NCI-H2081 treated with DMSO at 0.1 percent for 48 hours (cell line): ENCODE measurements at places on chromosomes 16 and 17.

GRCh38 chr17:29240968-29241963 lies 5.4 kb upstream of the CRYBA1 start:
- DNase-seq = no peak

- DNase-seq = no peak
Observed at GRCh38 chr17:43151880-43152456, 19.0 kb upstream of the NBR1 start.

DNA sequence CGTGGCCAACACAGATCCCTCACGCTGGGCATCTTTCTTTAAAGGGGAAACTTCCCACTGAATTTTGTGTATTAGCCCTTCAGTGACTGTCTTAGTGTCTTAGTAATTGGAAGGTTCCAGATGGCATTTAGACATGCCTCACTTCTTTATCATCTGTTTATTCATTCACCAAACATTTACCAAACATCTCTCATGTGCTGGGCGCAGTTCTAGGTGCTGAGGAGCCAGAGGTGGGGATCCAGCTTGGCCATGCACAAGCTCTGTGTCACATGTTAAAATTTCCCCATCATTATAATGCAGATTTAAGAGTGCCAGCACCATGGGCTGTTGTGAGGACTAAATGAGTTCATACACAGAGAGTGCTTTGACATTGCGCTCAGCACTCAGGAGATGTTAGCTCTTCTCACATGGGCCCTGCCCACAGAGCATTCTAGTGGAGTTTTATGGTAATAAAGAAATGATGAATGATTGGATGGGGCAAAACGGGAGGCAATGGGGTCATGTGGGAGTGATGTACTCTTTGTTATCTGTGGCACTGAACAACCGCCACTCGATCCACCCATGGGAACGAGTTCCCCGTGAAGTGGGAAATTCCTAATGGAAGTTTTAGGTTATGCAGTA lies 119.7 kb downstream of the SNX29 start:
- DNase-seq = no peak

- no peak for DNase-seq
Observed at GRCh38 chr17:6815775-6816174, 15.8 kb downstream of the TEKT1 start.

GRCh38 chr17:47192554-47192953 lies 3.5 kb upstream of the CDC27 start:
- DNase-seq = no peak

DNA sequence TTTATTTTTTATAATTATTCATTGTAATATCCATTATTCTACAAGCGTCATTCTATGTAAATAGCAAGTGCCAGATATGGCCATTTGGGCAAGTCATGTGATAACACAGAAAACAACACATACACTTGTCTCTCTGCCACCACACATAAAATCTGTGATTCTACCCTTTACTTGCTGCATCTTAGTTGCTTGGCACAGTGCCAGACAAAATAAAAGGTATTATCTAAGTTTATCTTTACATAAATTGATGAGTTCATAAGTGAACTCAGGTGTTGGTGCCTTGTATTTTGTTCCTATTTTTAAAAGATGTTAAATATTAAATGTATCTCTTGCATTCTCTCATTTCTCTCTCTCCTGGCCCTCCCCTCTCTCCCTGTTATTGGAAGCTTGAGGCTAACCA lies 1458.7 kb downstream of the CDH11 start:
- no peak for DNase-seq

DNA sequence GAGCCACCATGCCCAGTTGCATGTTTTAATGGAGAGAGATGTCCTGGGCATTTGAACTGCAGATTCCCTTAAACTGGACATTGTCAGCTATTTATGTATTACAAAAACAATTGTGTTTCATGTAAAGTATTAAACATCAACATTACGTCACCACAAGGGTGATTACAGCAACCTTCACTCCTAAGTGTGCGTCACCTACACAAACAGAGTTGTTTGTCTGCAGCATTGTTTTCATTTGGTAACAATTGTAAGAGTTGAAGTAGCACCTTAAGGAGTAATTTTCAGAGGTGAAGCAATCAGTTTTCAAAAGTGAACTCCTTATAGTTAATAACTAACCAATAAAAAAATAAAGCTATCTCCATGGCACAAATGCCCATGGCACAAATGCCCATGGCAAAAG lies 271.4 kb downstream of the IRX3 start:
- DNase-seq = no peak

- no peak for DNase-seq
Observed at GRCh38 chr17:81870131-81870980, 781 bp downstream of the ARHGDIA start.

GRCh38 chr17:51820252-51820651 lies 338.3 kb downstream of the CA10 start:
- DNase-seq = no peak

DNA sequence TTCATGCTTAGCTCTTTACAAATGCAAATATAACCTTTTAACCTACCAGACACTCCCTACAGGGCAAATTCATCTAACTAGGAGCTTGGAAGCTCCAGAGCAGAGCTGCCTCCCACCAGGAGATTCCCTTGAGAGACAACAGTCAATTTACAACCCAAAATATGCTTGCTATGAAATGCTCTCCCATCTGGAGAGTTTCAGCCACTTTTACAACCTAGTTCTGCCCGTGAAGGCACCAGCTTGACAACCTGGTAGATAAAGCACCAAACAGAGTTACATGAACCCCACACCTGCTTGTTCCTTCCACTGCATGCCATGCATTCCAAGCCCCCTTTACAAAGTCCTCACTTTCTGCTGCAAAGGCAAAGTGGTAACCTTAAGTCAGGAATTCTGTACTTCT lies 215.3 kb upstream of the KIF2B start:
- DNase-seq = no peak

DNA sequence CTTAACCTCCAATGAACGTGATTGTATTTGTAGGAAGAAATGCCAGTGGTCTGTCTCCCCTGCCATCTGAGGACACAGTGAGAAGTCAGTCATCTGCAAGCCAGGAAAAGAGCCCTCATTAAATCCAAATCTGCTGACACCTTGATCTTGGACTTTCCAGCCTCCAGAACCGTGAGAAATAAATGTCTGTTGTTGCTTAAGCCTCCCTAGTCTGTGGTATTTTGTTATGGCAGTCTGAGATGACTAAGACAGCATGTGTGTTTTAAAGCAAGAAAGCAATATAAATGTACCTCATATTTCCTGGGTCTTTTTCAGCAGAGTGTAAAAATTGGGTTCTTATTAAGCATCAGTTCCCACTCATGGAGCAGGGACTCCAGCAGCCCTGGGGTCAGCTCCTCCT lies 177.9 kb upstream of the NLRP1 start:
- no peak for DNase-seq

DNA sequence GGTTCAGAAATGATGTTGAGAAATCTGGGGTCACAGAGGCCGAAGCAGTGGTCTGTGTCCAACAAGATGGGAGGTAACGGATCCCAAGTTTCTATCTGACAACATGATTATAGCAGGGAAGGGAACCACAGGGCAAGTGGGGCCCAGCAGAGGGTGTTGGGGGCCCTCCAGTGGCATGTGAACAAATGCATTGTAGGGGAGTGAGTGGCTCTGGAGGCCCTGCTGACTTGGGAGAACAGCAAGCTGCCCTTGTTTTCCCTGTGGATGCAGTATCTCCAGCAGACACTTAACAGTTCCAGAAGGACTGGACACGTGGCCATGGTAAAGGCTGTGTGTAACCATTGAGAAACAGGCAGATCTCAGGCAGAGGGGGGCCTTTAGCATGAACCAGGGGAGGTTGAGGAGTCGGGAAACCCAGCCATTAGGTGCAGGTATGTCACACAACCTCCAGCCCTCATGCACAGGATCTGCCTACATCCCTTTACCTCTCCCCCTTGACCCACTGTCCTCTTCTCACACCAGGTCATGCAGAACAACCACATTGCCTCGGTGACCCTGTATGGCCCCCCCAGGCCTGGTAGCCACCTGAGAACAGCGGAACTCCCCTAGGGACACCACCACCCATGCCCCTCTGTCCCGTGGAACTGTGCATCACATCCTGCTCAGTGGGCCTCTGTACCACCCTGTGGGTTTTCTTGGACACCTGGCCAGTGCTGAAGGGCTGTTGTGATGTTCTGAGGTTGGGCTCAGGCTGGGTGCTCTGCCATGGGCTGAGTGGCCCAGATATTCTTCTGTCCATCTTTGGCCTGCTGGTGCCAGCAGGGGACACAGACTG lies 4.1 kb downstream of the B3GNT9 start:
- DNase-seq = no peak

DNA sequence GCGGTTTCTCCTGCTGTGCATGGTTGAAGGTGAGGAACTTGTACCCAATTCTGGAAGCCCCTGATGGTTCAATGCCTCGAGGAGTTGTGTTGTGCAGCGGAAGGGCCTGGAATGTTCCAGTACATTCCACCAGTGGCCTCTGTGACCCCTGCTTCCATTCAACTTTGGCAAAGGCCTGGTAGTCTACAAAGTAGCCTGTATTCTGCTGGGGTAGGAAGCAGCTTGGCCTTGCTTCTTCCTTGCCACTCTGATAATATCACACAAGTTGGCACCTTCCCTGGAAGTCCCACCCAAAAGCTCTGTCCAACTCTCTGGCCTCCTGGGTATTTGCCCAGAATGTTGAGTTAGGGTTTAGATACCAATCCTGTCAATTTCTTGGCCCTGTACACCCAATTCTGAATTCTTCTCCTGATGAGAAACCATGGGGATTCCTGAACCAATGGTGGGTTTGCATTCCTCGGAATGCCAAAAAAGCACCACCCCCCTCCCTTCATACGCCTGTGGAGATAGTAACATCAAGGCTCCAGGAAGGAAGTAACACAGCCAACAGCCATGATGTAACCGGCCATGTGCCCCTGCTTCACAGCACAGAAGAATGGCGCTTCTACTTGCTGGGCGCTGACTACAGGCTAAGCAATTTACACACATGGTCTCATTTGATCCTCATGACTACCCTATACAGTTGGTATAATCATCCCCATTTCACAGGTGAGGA lies 11.8 kb upstream of the FAM117A start:
- no peak for DNase-seq

DNA sequence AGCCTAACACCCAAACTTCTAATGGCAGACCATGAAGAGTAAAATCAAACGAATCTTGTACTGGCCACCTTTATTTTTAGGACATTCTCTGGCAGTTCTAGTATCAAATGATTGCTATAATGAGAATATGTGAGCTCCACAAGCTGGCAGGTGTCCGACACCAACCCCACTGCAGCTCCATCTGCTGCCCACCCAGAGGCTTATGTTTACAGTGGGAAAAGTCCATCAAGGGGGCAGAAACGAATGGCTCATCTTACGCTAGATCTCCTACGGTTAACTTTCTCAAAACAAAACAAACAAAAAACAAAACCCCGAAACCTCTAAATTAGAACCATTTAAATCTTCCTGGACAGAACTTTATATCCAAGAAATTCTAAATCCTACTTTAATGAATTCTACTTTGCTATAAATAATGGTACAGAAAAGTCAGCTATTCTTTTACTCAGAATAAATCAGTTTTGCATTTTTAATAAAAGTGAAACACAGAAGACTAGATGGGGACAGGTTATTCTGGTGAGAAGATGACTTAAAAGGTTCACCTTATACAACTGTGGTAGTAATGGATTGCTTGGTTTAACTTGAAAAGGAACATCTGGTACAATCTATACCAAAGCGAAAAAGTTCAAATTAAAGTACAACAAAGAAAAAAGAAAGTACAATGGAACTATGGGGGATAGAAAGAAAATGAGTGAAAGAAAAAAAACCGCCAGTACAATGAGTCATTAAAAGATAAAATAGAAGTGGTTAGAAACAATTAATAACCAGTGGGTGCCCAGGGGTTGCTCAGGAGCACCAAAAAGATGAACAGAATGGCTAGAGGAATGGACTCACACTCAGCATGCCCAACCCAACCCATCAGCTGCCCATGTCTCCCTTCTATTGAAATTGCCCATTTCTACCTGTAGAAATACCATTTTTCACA lies 40.2 kb downstream of the GRB2 start:
- no peak for DNase-seq

GRCh38 chr17:74271281-74271680 lies 2.8 kb upstream of the DNAI2 start:
- DNase-seq = no peak

DNA sequence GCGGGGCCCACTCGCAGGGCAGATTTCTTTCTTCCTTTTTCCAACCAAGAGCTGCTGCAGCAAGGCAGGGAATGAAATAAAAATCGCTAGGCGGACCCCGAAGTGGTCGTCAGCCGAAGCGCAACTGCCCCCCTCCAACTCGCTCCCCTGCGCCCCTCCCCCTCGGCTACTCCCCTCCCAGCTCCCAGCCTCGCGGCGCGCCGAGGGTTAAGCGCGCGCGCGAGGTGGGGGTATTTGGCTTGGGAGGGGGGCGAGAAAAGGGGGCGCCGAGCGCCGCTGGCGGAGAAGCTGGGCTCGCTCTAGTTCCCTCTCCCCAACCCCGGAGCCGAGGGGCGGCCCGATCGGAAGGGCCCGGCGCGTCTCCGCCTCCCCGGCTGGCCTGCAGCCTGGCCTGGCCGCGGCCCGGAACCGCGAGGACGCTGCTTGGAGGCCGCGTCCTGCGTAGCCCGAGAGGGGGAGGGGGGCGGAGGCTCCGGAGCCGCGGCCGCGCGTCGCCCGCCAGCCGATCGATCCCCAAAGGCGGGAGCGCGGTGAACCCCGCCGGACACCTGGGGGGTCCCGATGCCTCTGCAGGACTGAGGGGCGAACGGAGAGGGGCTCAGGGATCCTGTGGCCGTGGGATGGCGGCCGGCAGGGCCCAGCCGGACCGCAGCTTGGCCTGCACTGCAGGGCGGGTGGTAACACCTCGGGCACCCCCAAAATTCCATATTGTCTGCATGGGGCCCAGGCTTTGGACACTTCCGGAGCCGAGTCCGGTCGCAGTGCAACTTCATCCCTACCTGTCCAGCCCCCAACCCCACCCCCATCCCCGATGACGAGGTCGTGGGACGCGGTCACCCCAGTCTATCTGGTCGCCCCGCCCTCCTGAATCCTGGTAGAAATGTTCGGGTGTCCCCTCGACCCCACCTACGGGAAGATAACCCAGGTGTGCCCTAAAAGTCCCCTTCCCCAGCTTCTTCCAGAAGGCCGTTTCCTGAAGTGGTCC lies 4.9 kb upstream of the CBX4 start:
- no peak for DNase-seq
